Dermis blood vessel endothelial cell (primary cell): ENCODE measurements at places on chromosomes 5 and 9. TPM values are rescaled to one million over a fixed set of nuclear protein-coding genes. Genes with fewer than 3 reads are reported as not detected.

GRCh38 chr5:62231576-62231975 lies 74.4 kb upstream of the KIF2A start:
- no peak for DNase-seq

DNA sequence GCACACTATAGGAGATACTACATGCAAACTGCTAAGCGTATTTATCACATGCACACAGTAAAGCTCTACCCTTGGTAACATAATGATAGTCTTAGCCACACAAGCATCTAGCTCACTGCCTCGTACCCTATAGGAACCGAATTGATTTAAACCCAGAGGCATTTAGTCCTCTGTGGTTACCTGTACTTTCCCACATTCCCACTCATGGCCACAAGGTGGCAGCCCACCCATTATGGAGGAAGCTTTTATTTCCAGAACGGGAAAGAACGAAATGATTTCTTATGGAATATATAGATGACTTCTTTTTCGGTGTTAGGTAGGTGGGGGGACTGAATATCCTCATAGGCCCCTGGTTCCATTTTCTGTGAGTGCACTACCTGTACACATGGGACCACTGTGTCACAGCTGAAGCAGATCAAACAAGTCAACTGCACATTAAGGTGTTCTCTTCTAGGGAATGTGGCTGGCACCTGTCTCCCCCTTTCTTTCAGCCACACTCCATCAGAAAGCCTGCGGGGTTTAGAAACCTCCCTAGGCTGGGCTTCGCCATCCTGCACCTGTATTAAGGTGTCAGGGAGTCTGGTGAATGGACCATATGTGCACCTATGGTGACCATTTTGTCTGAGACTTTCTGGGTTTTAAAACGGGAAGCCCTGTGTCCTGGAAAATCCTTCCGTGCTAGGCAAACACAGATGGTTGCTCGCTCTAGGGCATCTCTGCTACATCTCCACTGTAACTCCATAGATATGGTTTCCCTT lies 313.2 kb downstream of the SLIT3 start:
- DNase-seq: peak; percentile 74

GRCh38 chr9:257957-258356 lies 43.3 kb downstream of the DOCK8 start:
- DNase-seq: no peak

GRCh38 chr5:141603923-141604717 lies 14.7 kb downstream of the DIAPH1 start:
- peak; percentile 75 for DNase-seq

DNA sequence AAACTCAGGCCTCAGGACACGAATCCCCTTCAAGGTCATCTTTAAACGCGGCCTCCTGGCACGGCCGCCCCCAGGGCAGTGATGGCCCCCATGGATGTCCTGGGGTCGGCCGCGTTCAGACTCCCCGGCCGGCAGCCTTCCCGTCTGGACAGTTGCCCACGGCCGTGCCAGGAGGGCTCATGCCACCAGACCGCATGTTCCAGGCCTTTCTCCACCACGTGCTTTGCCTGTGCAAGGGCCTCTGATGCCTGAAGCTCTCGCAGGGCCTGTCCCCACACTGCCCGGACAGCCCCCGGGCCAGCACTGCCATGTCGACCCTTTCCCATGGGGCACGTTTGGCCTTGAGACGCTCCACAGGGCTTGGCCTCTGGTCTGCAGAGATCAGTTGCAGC lies 34.6 kb downstream of the SLC9A3 start:
- no peak for DNase-seq

- peak; percentile 44 for DNase-seq
Measured at GRCh38 chr5:125411744-125412560, 665.5 kb upstream of the ZNF608 start.

DNA sequence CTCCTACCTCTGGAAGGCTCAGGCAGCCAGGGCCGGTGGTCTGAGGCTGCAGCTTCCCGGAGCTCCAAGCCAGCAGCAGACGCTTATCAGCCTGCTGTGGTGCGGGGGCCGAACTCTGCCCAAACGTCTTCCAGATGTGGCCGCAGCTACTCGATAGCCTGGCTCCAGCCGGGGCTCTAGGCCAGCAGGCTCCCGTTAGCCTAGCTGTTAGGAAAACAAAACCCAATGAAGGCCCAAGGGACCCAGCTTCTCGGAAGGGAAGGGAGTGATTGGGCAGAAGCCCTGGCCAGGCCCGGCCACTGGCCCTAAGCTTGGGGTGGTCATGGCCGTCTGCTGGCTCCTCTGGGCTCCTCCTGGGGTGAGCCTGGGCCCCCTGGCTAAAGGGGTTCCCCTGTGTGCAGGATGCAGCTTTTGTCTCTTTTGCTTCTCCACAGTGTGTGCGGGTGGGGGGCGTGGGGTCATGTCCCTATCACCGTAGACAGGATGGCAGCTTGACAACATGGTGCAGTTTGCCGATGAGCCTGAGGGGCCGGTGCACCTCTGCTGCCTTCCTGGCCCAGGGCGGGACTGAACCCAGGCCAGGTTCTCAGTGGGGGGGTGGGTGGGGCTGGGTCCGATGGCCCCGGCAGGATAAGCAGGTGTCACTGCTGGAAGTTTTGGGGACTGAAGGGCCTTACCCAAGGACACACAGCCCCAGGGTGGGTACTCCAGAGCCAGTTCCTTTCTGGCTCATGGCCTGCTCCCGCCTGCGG lies 18.7 kb downstream of the MYMK start:
- no peak for DNase-seq

- no peak for DNase-seq
Measured at GRCh38 chr9:89422151-89422975, 75.5 kb downstream of the SEMA4D start.

DNA sequence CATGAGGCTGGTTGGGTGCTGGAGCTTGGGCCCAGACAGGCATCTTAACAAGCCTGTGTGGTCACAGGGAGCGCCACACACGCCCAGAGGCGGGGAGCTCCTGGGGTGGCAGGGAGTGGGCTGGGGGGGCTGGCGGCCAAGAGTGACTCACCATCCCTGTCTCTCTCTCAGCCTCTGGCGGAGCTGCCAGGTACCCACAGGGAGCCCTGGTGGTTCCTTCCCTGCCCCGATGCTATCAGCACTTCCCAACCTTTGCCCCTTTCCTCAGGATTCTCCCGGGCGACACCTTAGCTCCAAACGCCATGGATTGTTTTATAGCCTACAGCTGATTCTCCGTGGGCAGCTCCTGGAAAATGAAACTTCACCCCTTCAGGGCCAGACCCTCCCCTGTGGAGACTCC lies 5.5 kb downstream of the SLC9A3 start:
- DNase-seq: no peak

GRCh38 chr9:94872891-94873511 lies 146.5 kb downstream of the AOPEP start:
- peak; percentile 40 for DNase-seq

- DNase-seq: no peak
Measured at GRCh38 chr5:2738156-2738699, 13.2 kb downstream of the IRX2 start.

DNA sequence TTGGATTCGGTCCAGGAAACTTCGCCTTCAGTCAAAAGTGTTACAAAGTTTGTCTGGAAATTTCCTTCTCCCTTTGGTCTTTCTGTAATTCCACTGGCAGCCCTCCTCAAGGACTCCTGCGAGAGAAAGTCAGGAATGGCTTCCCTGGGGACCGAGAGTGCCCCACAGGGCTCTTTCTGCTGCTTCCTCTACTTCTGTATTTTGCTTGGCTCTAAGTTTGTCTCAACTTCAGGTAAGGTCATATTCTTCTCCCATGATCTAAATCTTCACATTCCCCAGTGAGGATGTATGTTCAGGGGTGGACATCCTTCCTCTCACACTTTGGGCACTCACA lies 10.3 kb upstream of the RIOK2 start:
- DNase-seq: no peak

DNA sequence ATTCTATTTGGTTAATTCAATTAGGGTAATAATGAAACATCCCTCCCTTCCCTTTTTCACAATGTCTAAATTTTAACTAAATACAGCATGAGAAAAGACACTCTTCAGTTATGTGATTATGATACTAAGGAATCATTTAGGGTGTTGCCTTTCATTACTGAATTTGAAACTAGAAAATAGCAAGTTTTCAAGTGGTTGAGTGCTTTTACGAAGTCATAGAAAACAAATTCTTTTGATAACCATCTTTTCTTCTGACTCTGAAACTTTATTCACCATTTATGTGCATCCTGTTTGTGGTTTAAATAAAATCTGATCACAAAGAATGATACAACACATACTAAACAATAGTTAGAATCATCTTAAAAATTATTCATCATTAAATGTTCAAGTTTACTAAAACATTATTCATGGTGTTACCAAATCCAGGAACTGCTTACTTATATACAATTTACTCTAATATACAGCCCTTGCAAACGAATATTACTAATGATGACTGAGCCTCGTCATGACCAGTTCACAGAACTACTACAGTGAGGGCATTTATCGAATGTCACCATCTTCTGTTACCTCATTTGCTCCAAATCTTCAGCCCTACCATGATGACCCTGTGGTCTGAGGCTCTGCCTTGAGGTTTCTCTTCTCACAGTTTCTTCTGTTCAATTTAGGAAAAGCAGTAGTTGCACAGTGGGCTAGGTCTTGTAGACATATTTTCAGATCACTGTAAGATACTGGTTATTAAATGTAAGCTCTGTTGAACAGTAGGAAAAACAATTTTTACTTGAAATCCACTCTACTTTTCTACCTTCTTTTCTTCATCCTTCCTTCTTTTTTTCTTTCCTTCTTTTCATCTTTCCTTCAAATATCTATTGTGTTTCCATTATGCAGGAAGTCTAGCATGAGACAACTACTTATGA lies 18.3 kb upstream of the IL9 start:
- no peak for DNase-seq

DNA sequence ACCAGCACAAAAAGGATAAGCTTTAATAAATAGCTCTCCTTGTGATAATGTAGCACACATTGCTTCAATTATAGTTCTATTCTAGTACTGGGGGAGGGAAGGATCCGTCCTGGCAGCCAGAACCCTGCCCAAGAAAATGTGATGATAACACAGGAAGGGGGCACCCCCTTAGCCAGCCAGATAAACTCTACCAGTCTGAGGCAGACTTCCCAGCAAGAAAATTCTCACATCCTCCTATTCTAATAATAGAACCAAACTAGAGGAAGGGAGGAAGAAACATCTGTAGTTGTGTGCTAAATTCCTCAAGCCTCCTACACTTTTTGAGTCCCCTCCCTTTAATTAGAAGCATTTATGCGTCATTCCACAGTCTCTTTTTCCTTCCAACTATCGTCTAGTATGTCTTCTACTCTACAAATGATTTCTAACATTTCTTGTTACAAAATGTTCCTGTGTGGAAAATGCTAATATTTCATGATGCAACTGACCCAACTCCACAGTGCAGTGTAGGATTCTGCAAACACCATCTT lies 261.0 kb downstream of the SEMA5A start:
- DNase-seq: no peak

DNA sequence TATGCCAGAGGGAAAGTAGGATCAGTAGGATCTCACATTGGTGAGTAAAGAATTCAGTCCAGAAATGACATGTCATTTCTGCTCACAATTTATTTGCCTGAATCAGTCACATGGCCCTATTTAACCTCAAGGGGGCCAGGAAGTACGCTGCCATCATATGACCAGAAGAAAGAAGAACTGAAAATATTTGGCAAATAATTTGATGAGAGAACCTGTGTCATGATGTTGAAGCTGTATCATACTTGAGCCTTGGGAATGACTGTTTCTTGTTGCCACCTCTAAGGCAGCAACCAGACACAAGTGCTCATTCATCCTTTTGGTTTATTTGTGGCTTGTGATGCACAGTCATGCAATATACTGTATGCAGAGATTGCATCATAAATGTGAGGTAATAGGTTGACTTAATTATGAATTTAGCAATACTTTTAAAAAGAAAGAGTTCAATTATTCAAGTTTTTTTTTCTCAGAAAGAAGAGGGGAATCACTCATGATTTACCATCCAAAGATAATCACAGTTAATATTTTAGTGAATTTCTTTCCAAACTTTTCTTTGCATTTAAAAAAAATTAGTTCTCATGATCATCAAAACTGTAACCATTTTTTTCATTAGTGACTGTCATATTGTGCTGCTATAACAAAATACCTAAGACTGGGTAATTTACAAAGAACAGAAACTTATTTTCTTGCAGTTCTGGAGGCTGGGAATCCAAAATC lies 8.2 kb upstream of the ZFYVE16 start:
- no peak for DNase-seq

DNA sequence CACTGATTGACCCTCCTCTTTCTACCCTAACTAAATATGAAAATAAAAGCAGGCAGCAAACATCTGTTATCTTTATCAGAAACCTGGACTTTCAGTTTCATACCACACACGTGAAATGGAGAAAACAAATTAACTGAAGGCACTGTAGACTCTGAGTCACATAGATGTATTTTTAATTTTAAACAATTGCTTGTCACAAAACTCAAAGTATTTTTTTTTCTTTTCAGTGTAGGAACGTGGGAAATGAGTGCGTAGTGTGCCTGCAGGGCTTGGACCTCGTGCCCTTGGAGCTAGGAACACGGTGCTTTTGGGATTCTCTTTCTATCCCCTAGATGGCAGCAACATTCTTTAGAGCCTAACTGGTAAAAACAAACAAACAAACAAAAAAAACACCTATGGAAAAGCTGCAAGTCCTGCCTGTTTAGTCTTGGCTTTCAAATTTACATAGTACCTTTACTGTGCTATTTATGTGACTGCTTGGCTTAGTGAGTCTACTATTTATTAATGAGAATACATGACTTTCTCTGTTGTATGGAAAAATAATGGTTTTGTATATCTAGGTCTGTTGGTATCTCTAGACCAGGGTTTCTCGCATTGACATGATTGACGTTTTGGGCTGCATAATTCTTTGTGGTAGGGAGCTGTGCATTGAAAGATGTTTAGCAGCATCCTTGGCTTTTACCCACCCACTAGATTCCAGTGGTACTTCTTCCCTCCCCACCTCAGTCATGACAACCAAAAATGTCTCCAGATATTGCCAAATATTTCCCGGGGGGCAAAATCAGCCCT lies 16.8 kb upstream of the ACTBL2 start:
- DNase-seq: peak; percentile 90

Gene ANGPTL2
- total RNA-seq: 12.3 and 14.9 TPM in 2 replicates

Gene STPG3
- total RNA-seq: 0.34 TPM in 1 of 2 replicates, not detected in the other

Gene SLC1A1
- 4.1 and 8.4 TPM in 2 replicates for total RNA-seq

Gene PCDHB2
- 0.88 and 1.4 TPM in 2 replicates for total RNA-seq

Gene PRSS3
- total RNA-seq: 0.51 and 1.4 TPM in 2 replicates

Gene FAM78A
- 9.9 and 12.4 TPM in 2 replicates for total RNA-seq

Gene SPINK4
- not detected in 2 replicates for total RNA-seq
